ENCODE measurements at places on chromosomes 3 and 15.

- DNase-seq: no peak
Observed at GRCh38 chr3:170848292-170848917, 21.6 kb downstream of the RPL22L1 start.

DNA sequence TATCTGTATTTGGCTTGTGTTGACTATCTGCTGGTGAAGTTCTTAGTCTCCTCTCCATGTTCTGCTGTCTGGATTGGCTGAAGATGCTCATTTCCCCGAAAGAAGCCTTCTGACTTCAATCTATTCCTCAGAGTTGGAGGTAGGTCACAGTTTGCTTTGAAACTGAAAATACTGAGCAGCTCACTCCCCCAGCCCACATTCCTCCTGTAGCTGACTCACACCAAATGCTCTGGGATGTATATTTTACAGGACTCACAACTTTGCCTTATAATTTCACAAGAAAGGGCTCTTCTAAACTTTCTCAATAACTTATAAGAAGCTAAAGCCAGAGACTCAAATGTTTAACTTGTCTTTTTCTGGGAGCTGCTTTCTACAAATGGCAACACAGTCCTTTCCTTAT lies 36.3 kb upstream of the SNX4 start:
- DNase-seq: no peak

- DNase-seq: no peak
Observed at GRCh38 chr3:28912120-28912885, 368.6 kb upstream of the RBMS3 start.

GRCh38 chr3:125058959-125059358 lies 3.2 kb upstream of the HEG1 start:
- DNase-seq: no peak

GRCh38 chr3:79960594-79960993 lies 192.8 kb upstream of the ROBO1 start:
- DNase-seq: no peak

GRCh38 chr15:85718271-85718971 lies 76.3 kb downstream of the KLHL25 start:
- no peak for DNase-seq

DNA sequence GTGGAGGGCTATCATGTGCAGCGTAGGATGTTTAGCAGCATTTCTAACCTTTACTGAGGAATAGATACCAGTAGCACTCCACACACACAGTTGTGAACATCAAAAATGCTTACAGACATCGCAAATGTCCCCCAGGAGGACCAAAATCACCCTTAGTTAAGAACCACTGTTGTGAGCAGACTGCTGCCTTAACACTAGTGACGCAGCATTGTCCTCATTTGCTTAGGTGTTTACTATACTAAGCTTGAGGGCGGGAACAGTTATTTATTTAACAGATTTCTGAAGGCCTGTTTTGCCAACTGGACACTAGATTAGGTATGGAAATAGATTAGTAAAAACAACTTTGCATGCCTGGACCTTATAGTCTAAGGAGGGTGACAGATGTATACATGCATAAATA lies 2.3 kb downstream of the PPP2R3A start:
- no peak for DNase-seq

- DNase-seq: no peak
Observed at GRCh38 chr3:29171043-29171990, 109.6 kb upstream of the RBMS3 start.

- DNase-seq: no peak
Observed at GRCh38 chr3:108024146-108024850, 66.5 kb downstream of the CD47 start.

DNA sequence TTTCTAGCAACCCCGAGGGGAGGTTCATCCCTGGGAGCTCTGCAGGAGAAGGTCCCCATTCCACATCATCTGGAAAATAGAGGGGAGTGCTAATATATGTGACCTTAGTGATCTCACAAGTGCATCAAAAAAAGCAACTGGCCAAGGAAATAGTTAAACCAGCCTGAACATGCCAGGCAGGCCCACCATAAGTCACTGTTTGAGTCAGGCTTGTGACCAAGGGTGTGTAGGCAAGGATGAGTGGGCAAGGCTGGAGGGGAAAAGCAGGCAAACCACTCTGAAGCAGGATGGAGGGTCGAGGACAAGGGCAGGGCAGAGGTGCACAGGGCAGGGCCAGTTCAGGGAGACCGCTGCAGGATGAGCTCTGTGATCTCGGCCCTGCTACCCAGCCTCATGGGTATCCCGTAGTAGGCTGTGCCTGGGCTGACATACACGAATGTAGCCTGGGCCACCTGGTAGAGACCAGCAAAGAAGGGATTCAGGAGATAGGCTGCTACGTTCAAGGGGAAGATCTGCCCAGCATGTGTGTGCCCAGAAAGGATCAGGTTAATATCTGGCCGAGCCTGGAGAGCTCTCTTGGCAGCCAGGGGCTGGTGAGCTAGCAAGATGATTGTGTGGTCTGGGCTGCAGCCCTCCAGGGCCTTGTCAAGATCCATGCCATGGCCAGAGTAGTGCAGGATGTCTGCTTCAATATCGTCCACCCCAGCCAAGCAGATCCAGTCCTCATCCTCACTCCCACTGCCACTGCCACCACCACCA lies 4.3 kb downstream of the GLB1 start:
- DNase-seq: no peak

DNA sequence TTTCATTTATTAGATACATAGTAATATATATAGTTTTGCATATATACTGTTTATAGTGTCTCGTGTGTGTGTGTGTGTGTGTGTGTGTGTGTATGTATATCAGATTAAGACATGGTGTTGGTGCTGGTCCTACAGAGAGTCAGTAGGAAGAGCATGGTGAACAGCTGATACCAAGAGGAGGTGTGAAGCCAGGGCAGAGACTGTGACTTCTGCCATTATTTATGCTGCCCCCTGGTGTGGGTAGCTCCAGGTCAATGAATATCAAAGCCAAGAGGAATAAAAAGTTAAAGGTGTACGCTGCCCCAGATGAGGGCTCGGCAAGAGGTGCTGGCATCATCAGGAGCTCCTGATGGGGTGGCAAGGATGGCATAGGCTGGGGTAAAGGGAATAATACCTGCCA lies 299.5 kb upstream of the RASGRP1 start:
- no peak for DNase-seq

DNA sequence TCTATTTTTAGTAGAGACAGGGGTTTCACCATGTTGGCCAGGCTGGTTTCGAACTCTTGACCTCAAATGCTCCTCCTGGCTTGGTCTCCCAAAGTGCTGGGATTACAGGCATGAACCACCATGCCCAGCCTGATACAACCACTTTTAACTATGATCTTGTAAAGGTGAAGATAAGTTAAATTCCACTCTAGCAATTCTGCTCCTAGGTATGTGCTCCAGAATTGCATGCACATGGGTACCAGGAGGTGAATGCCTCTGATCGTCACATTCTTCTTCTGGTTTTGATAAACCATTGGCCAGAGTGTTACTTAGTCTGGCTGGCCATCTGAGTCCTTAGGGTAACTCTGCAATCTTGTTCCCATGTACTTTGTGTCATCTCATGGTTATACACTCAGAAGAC lies 22.3 kb downstream of the CSPG5 start:
- DNase-seq: no peak

- no peak for DNase-seq
Observed at GRCh38 chr15:70436428-70436827, 326.9 kb downstream of the UACA start.

- DNase-seq: no peak
Observed at GRCh38 chr3:53844262-53845102, 1.7 kb downstream of the CHDH start.

GRCh38 chr3:25493786-25494185 lies 65.7 kb downstream of the RARB start:
- no peak for DNase-seq

GRCh38 chr15:42146551-42147430 lies 9.6 kb downstream of the PLA2G4F start:
- no peak for DNase-seq

DNA sequence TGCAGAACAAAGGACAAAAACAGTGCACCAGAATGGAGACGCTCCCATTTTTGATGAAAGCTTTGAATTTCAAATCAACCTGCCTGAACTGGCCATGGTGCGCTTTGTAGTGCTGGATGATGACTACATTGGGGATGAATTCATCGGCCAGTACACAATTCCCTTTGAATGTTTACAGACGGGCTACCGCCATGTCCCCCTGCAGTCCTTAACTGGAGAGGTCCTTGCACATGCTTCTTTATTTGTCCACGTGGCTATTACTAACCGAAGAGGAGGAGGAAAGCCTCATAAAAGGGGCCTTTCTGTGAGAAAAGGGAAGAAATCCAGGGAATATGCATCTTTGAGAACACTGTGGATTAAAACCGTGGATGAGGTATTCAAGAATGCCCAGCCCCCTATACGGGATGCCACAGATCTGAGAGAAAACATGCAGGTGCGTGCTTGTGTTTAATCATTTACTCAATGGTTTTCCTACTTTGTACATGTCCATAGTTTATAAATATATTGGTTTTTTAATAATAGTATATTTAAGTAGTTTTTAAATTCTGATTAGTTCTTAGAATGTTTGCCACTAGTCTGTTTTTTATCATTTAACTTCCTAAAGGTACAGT lies 127.1 kb downstream of the PLCL2 start:
- DNase-seq: no peak

- no peak for DNase-seq
Observed at GRCh38 chr15:74794248-74794969, 12.5 kb downstream of the CSK start.

GRCh38 chr15:37929238-37929637 lies 5.2 kb upstream of the TMCO5A start:
- DNase-seq: no peak

DNA sequence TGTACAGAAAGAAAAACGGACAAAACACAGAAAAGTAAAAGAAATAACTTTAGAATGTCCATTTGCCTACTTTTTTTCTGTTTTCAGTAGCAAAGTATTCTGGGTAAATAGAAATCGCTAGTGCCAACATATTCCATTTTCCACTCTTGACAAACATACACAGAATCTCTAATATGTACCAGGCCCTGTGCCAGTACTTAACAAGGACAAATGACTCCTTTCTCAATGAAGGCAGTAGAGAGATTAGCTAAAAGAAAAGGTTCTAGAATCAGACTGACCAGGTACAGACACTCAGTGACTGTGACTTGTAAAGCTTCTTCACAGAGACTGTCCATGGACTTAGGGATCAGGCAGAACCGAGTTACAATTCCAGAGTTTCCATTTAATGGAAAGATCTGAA lies 165.8 kb upstream of the STAC start:
- no peak for DNase-seq

DNA sequence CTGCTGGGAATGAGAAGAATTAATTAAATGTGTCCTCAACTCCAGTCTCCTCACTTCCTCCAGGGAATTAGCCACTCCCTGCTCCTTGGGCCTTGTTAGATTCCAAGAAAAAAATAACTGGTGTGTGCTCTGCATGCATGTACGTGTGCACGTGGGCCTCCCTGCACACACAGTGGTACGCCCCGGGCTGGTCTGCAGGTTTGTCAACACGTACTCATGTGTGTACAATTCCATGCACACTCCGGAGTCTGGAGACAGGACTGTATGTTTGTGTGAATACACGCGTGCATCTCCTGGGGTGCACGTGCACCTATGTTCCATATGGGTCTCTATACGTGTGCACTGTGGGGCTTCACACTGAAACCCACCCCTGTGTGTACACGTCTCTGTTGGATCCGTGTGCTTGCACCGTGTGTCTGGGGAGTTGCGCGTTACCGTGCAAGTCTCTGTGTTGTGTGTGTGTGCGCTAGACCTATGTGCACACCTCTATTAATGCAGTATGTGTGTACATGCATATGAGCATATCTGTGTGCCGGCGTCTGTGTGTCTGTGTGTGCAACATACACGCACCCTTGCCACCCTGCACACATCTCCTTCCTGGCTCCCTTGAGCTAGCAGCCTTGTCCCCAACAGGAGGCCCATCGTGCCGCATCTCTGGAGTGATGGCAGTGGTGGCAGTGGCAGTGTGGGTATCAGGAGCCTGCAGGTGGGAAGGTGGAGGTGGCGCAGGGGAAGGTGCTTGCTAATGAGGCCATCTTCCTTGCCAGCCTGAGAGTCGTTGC lies 210.1 kb downstream of the TBC1D2B start:
- no peak for DNase-seq

DNA sequence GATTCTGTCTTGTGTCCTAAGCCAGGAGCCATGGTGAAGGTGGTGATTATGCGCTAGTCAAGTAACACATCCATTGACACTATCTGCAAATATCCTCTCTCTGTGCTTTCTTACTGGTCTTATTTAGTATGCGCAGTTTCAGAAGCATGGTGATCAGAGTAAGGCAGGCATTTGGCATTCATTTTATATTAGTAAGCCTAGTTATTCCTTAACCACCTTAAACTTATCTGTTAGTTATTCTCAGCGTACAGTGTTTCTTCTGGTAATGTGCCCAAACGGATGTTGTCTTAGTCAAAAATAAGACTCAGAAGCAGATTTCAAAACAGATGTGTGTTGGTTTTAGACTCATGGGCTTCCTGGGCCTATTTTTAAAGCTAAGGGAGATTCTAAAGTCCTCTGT lies 329.2 kb downstream of the GRM7 start:
- no peak for DNase-seq

- DNase-seq: no peak
Observed at GRCh38 chr3:23312866-23313265, 109.7 kb downstream of the UBE2E2 start.

- DNase-seq: no peak
Observed at GRCh38 chr3:95886616-95887015, 927.8 kb upstream of the EPHA6 start.

GRCh38 chr3:25849641-25850385 lies 59.9 kb downstream of the OXSM start:
- DNase-seq: no peak

DNA sequence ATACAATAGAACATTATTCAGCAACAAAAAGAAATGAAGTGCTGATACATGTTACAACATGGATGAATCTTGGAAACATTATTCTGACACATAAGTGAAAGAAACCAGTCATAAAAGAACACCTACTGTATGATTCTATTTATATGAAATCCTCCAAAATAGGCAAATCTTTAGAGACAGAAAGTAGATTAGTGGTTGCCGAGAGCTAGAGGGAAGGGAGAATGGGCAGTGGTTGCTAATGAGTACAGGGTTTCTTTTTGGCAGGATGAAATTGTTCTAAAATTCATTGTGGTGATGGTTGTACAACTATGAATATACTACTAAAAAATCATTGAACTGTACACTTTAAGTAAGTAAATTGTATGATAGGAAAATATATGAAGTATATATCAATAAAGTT lies 6.3 kb upstream of the LRRC58 start:
- no peak for DNase-seq

DNA sequence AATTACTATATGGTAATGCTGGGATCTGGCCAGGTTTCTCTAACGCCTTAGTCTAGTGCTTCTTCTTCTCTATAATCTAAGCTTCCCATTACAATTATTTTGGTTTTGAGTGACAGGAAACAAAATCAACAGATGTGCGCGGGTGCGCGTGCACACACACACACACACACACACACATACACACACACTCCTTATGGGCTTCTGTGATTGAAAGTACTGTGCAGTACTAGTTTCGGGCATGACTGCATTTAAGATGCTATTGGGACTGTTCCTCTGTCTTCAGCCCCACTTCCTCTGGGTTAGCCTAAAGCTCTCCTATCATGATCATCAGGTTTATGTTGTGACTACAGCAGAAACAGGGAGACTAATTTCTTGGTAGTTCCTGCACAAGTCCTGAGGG lies 32.2 kb downstream of the EPHB1 start:
- DNase-seq: no peak

Data from anterior cingulate cortex (tissue), 58 donors.